ENCODE measurements at places on chromosomes 4 and X.
A peak's percentile ranks its signal among the peaks of the same experiment; 100 is the strongest.

DNA sequence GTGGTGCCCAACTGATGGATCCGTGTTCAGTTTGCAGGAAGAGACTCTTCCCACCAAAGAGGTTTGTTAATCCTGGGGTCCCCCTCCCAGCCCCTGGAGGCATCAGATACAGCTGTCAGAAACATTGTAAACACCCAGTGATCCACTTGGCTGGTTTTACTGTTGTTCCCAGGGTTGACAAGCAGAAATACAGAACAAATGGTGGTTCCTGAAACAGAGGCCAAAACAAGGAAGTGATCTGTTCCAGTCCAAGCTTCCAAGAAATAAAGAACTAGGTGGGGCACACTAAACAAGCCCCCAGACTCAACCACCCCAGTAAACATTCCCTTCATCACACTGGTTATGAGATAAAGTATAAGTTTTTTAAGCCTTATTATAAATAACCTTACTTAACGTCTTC is 1.4 kb downstream of the TMLHE start:
- no peak for DNase-seq

DNA sequence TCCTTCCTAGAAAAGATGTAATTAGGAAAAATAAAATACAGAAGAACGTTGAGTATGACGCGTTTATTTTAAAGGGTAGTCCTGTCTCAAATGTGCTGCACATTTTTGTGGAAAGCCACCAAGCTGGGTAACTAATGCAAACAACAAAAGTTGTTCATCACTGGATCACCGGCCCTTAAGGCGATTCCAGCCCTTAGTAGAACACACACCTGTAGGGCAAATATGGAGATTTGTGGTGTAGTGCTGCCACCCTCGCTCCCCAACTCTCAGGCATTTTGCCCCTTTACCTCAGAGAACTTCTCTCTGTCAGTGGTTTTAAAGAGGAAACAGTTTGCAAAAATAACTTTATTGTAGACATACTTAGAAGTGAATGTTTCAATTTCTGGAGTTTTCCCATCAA is 1.9 kb downstream of the TBL1X start:
- DNase-seq, result no peak

GRCh38 chr4:64341711-64342110 is 67.5 kb downstream of the TECRL start:
- DNase-seq, result no peak

- DNase-seq, result no peak
Observed at GRCh38 chrX:102958794-102959193, 21.7 kb downstream of the RAB40AL start.

- DNase-seq, result no peak
Observed at GRCh38 chr4:122163767-122164166, 11.6 kb downstream of the BLTP1 start.

- DNase-seq, result no peak
Observed at GRCh38 chr4:76226418-76226817, 12.8 kb upstream of the SCARB2 start.

DNA sequence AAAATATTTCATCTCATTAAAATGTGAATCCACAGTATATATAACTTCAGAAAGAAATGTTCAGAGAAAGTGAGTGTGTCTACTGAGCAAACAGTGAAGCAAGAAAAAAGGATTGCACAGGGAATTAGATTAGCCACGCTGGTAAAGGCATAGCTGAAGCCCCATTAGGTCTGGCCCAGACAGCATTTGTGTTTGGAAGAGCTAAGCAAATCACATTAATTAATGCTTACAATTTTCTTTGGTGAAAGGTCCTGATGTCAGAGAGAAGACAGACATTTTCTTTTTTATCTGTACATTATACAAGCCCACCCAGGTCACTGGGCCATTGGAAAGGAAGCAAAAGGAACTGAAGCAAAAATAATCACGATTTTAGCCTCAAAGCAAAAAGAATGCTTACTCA is 354.6 kb downstream of the GRID2 start:
- DNase-seq, result no peak

DNA sequence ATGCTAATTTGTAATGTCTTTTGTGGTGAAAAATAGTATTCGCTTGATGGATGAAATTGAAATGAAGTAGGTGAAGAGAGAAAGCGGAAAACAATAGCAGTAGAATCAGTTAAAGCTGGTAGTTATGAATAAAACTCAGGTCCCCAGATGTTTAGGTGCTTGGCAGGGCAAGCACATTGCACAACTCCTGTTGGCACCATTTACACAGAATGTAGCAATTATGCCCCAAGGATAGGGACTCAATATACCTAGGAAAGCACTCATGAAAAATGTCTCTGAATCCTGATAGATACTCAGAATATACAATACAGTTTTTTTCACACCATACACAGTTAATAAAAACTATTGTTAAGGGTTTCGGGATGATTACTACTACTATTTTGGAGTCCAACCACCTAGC is 26.5 kb upstream of the GRIA3 start:
- DNase-seq, result no peak

- no peak for DNase-seq
Observed at GRCh38 chr4:10803713-10804343, 119.3 kb upstream of the CLNK start.

DNA sequence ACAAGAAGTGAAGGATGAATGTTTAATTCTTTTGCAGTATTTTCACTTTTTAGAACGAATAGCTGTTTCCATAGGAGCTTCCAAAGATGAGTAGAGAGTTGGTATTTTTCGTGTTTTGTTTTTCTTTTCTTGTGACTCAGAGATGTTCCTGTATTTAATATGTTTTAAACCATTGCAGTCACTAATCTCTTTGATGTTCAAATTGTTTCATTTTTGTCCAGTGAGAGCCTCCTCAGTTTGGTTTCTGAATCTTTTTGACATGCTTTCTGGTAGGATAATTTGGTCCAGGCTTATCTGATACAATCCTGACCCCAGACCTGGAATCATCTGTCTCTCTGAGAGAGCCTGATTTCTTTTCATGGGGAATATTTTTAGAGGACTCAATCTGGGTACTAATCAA is 41.6 kb downstream of the BEX3 start:
- no peak for DNase-seq

DNA sequence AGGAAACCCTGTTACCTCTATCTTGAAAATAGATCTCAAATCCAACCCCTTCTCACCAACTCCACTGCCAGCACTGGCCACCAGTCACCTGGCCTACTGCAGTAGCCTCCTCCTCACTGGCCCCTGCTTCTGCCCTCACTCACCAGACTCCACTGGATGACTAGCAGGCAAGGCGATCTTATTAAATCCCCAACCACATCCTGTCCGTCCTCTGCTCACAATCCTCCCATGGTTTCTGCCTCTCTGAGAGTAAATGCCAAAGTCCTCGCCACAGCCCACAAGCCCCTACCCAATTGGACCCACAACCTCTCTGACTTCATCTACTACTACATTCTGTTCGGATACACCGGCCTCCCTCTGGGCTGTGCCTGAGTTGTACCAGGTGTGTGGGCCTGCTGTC is 5.4 kb upstream of the PIM2 start:
- no peak for DNase-seq

DNA sequence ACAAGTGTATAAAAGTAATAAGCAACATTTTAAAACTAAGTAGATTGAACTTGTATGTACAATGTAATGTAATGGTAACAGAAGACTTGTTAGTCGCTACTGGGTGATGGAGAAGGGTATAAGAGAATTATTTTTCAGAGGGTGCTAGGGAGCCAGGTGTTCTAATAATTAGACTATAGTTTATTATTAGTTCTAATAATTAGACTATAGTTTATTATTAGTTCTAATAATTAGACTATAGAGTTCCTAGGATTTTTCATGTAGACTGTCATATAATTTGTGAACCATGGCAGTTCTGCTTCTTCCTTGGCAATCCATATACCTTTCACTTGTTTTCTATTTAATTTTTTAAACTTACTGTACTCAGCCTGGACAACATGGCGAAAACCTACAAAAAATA is 117.3 kb upstream of the TSPAN5 start:
- no peak for DNase-seq

DNA sequence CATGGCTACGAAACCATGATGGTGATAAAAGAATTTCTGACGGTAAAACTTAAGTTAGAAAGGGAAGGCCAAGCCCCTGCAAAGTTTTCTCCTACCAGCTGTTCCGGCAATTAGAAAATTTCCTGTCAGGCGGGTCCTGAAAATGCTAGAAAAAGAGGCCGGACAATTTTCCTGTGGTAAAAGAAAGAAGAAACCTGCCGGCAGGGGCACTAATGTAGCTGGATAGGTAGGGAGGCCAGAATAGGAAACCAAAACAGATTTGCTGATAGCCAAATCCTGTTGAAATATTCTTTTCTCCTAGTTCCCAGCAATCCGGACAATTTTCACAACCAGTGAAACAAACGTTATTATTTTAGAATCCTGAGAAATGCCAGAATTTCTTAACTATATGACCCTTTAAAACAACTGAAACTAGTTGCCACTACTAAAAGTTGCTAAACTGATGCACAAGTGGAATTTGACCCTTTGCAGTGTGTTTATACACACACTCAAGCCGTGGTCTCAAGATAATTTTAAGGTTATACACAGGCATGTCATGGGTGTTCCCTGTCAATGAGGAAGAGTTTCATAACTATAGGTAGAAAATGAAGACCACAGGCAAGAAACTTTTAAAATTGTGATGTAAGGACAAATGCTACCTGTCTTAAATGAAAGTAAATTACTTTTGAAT is 47.7 kb downstream of the RPS6KA3 start:
- DNase-seq, result no peak

- peak; percentile 50 for DNase-seq
Observed at GRCh38 chr4:104860238-104861123, 286.2 kb upstream of the TET2 start.

DNA sequence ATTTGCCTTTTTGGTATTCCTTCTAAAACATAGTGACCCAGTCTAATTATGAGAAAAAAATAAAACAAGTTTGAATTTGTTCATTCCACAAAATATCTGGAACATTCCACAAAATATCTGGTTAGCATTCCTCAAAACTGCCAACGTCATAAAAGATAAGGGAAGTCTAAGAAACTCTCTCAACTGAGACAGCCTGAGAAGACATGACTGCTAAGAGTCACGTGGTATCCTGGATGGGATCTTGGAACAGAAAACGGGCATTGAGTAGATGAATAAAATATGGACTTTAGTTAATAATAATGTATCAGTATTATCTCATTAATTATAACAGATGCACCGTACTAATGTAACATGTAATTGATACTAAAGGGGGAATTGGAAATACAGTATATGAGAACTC is 280.9 kb downstream of the ARAP2 start:
- DNase-seq, result no peak

DNA sequence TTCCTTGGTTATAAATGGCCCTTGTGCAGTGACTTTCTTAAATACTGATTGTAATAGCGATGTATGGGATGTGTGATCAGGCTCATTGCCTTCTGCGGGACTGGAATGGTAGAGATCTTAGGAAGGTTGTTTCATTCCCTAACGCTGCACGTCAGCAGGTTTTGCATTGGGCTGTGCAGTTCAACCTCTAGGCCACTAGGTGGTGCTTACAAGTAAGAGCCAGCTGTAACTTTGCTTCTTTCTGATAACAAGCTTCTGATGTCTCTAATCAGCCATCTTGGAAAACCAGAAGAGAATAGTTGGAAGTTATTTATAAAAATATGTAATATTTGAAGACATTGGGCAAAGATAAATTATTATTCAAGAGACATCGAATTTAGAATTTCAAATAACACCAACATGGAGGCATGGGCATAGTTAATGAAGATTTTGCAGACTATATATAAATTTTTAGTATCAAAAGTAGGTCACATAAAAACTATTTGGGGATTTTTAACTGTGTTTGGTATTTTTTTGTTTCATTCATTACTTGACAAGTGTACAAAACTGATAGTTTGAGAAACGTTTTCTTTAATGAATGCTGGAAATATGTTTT is 339.7 kb upstream of the PCDH7 start:
- peak; percentile 72 for DNase-seq

- no peak for DNase-seq
Observed at GRCh38 chr4:76058888-76059426, 15.6 kb upstream of the ART3 start.

DNA sequence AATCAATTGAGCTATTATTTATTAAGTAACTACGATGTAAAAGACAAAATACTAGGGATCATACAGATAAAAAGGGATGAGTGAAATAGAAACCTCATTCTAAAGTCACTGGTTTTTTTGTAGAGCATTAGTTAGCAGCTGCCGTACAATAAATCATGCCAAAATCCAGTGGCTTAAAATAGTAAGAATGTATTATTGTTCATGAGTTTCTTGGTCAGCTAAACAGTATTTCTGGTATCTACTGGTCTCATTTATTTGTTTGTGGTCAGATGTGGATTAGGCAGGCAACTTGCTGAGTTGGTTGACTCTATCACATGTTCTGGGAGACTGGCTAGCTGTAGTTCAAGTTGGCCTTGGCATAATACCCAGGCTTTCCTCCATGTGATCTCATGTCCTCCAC is 667.3 kb downstream of the GALNTL6 start:
- no peak for DNase-seq

GRCh38 chrX:115189110-115189509 is at the start of gene RBMXL3:
RBMXL3 (plus strand) TSS chrX:115189410; CDS start chrX:115189442, 32 bp downstream.
- no peak for DNase-seq

- no peak for DNase-seq
Observed at GRCh38 chrX:77264490-77264889, 182.7 kb upstream of the FGF16 start.

DNA sequence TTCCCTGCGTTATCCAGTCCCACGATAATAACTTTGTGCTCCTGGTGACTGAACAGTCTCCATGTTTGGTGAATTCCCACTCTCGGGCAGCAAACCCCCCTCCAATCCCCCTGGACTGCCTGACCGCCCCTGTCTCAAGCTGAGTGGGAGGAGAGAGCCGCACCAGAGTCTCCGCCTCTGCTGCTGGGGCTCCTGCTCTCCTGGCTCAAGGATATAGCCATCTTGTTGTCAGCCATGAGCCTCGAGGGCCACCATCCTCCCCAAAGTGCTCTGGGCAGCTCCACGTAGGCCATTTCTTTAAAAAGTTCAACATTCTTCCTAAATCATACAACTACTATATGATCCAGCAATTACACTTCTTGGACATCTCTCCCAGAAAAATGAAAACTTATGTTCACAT is 49.3 kb upstream of the PGRMC1 start:
- DNase-seq, result no peak

GRCh38 chr4:34412911-34413310 is 1831.4 kb downstream of the ARAP2 start:
- no peak for DNase-seq

DNA sequence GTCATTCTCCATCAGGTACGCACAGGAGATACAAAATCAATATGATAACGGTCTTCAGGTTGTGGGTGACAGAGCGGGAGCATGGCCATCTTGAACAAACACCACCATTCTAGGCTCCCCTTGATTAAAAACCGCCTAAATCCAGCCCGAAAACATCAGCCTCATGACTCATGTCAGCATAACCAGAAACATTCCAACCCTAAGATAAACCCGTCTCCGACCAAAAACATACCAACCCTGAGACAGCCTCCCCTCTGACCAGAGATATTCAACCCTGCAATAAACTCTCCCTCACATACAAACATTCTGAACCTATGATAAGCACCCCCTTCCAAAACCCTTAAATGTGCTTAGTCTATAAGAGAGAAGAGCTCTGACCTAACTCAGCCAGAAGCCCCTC is 157.9 kb downstream of the DHRSX start:
- no peak for DNase-seq
